ENCODE measurements at places on chromosomes 7 and 10.

GRCh38 chr7:152489044-152489443 lies 53.2 kb upstream of the KMT2C start:
- H3K27me3 ChIP-seq = no peaks in the 10 kb centered on the region
- no peaks in the 10 kb centered on the region for H3K36me3 ChIP-seq
- no peak overlapping the region for H3K27ac ChIP-seq
- no peak overlapping the region for H3K4me3 ChIP-seq

DNA sequence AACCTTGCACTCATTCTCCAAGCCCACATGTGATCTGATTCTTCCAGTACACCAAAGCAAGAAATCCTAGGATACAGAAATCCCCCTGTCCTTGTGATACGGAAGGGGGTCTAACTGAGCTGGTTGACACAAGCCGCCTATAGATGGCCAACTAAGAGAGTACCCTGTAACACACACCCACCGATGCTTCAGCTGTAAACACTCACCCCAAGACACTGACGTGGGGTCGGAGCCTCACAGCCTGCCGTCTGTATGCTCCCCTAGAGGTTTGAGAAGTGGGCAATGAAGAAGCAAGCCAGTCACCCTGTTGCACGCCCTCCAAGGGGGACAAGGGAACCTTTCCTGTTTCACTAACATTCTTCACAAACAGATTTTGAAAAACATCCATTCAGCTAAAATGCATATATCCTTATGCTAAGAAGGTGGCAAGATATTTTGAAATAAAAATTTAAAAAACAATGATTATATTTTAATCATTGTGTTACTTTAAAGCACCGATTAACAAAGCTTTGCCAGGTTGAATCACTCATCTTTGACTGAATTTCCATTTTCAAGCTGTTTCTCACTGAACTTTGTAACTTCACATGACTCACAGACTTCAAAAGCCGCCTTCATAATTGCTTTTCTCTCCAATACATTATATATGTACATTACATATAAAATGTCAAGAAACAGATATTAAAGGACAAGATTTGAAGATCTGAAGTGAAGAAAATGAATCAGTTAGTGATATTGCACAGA lies 329.3 kb downstream of the ARL4A start:
- H3K27ac ChIP-seq = no peak overlapping the region
- H3K27me3 ChIP-seq = peaks cover 5% of the 10 kb centered on the region
- no peaks in the 10 kb centered on the region for H3K36me3 ChIP-seq

DNA sequence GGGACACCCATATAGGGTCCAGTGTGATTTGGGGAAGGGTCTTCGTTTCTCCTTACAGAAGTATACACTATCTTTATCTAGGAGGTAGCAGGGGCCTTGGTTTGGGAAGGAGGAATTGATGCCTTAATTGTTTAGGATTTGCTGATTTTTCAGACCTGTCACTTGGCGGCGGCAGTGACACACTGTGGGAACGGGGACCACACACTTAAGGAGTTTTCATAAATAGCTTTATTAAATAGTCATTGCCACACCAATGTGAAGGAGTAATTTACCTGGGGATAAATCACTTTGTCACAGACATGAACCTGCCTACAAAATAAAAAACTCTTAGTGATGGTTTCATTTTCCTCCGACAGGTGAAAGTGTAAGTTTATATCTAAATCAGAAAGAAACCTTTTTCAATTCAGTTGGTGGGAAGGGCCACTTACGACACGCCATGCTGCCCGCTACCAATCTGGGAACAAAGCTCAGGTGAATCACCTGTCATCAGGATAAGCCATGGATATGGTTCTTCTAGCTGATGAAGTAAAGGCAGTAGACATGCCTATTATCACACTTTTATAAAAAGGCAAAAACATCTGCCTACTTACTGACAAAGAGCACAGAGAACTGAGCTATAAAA lies 12.3 kb upstream of the ENO4 start:
- DNase-seq = no peak
- H3K4me1 ChIP-seq = no peaks in the 10 kb centered on the region
- peaks cover 9% of the 10 kb centered on the region for H3K27me3 ChIP-seq
- H3K27ac ChIP-seq = no peak overlapping the region

- peaks cover 54% of the 10 kb centered on the region for H3K4me1 ChIP-seq
- no peak within 1 kb of the TSS for H3K27ac ChIP-seq
- DNase-seq = no peak
- peaks cover 7% of the 10 kb centered on the region for H3K36me3 ChIP-seq
Observed at GRCh38 chr10:29634764-29635625, at the start of gene SVIL. SVIL (minus strand) TSS chr10:29634971; CDS start chr10:29555058, 79,913 bp downstream.

GRCh38 chr10:113550365-113550764 lies 2.5 kb upstream of the HABP2 start:
- H3K4me1 ChIP-seq = no peaks in the 10 kb centered on the region
- H3K27ac ChIP-seq = no peak overlapping the region
- no peak overlapping the region for H3K4me3 ChIP-seq
